ENCODE measurements at places on chromosomes 11 and 22. TPM values are rescaled to one million over a fixed set of nuclear protein-coding genes. Genes with fewer than 3 reads are reported as not detected.

DNA sequence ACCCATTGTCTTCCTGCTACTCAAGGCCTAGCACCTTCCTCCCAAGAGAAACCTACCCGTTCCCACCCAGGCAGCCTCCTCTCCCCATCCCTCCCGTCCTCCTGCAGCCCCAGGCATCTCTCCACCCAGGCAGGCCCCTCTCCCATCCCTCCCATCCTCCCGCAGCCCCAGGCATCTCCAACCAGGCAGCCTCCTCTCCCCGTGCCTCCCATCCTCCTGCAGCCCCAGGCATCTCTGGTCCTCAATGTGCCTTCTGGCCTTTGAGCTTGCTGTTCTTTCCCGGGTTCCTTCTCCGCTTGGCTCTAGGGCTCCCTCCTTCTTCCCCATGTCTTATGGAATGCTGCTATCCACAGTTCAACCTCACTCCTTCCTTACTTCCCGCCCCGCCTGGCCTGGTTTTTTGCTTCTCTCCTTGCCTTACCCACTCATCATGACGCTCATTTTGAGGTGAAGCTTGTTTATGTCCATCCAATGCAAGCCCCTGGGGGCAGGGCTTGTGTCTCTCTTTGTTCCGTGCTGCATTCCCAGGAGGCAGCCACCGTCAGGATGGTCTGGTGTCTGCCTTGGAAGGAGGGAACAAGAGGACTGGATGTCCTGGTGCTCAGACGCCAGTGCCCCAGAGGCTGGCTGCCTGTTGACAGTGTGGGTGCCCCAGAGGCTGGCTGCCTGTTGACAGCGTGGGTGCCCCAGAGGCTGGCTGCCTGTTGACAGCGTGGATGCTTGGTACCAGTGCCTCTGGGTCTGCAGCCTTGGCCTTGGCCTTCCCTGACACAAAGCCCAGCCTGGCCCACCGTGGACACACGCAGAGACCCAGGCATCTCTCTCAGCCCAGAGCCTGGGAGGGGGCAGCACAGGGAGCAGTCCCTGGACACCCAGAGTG lies 815.7 kb downstream of the BRD1 start:
- peak; percentile 66 for DNase-seq

GRCh38 chr22:26172389-26172990 lies 3.2 kb downstream of the SEZ6L start:
- DNase-seq: no peak

Gene KREMEN1
- 13.7 TPM for total RNA-seq

Gene KIF18A
- 1.7 TPM for total RNA-seq

Gene SLC15A3
- 27.4 TPM for total RNA-seq

Gene PTPN5
- 2.7 TPM for total RNA-seq

GRCh38 chr11:12453243-12453642 lies 75.9 kb downstream of the PARVA start:
- no peak for DNase-seq

DNA sequence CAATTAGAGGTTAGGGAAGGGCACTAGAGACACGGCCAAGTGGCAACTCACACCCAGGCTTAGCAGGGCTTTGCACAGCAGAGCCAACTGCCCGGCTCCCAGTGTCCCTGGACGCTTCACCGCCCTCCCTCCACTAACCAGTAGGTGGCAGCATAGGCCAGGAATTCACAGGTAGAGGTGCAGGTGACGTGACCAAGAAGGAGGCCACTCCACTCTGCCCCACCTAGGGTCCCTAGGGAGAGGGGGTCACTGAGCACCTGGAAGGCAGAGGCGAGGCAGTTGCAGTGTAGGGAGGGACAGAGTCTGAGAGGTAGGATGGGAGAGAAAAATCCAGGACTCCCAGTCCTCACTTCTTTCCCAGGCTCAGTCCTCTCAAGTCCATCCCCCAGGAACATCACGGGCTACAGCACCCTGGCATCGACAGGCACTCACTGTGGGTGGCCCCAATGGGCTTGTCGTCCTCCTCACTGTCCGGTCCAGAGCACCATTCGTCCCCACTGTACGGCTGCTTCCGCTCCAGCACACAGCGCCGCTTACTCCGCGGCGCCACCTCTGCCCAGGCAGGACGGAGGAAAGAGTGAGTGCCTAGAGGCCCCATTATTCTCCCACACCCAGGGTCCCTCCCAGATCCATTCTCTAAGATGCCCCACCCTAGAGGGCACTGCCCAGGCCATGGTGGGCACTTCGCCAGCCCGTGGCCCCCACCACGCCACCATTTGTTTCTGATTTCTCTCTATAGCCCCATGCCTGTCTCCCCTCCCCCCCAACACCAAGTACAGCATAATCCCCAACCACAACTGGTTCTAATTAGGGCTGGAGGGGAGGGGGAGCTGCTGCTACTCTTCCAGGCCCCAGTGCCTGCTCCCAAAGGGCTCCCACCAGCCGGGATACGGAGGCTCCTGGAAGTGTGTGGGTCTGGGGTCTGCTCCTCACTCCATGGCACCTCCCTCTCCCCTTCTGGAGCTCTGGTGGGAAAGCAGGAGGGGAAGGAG lies 18.4 kb downstream of the BCL9L start:
- peak; percentile 93 for DNase-seq

Gene MPZL2
- total RNA-seq: 53.3 TPM

GRCh38 chr22:33240888-33241475 lies 182.8 kb upstream of the SYN3 start:
- no peak for DNase-seq

DNA sequence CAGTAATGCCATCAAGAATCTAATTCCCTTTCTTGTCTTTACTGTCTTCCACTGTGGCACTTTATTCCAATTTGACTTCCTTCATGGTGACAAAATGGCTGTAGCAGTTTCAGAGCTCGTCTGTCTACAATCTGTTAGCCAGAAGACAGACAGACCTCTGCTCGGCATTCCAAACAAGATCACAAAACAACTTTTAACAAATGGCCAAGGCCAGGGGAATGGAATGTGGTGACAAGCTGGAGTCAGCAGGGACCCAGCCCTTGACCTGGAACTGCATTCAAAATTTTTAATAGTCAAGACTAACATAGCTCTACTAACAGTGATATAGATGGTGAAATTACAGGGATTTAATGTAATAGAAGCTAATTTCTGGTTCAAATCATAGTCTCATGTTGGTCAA lies 637.2 kb downstream of the ETS1 start:
- no peak for DNase-seq

DNA sequence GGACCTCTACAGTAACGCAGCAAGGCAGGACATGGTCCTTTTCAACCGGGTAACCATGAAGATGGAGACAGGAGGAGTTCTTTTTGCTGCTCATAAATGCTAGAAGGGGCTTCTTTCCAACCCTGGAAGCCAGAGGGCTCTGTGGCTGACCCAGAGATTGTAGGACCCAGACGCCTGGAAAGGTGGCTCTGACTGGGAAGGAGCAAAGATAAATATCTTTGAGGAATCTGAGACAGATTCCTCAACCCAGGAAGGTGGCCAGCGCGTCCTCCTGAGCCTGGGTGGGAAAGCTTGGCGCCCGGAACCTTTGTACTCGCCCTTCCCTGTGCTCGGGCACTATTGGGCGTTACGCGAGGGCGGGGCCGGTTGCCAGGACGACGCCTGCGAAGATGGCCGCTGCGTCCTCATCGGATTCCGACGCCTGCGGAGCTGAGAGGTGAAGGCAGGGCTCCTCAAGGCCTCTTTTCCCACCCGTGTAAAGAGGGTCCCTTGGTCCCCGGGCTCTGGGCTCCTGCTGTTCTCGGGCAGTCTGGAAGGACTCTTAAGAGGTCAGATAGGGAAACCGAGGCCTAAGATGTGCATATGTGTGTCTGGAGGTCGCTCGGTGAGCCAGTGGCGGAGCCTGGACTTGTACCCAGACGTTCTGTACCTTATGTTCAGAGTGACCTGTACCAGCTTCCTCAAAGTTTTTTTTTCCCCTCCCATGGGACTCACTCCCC lies at the start of gene BBS1:
Gene BBS1 (plus strand): TSS at position 365 of the 719 bp plus-strand sequence. CDS start 25 bp downstream, at position 390.
- DNase-seq: peak; percentile 97

DNA sequence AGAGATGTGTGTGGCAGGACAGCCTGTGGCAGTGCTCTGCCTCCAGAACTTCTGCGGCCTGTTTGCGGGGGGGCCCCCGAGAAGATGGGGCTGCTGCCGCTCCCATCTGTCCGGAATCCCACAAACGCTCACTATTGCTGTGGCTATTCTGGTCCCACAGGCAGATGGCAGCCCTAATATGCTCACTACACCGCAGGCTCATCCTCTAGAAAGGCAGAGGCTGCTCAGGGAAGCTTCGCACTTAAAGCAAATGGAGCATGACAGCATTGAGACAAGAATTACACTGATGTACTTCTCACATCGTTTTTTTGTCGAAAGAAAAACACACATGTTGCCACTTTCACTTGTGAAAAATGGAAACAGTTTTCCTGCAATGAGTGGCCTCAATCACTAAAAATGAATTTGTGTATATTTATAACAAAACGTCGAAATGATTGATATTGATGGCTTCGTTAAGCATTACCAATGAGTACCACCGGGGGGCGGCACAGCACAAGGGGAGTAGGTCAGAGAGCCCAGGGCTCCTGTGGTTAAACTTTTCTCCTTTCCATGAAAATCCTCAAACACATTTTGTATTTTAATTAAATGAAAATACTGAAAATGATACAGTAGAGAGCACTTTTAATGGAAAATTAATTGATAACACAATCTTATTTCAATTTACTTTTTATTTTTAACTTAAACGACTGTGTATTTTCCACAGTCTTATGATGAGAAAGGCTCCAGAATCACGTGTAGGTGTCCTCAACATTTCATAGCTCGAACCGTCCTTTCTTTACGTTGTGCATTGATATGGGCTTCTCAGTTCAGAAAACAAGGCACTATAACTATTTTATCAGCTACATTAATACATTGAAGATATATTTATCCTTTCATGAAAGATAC lies 69.1 kb downstream of the CTTN start:
- DNase-seq: peak; percentile 82

Gene PNPLA3
- not detected for total RNA-seq

Gene SHANK2
- 0.51 TPM for total RNA-seq

DNA sequence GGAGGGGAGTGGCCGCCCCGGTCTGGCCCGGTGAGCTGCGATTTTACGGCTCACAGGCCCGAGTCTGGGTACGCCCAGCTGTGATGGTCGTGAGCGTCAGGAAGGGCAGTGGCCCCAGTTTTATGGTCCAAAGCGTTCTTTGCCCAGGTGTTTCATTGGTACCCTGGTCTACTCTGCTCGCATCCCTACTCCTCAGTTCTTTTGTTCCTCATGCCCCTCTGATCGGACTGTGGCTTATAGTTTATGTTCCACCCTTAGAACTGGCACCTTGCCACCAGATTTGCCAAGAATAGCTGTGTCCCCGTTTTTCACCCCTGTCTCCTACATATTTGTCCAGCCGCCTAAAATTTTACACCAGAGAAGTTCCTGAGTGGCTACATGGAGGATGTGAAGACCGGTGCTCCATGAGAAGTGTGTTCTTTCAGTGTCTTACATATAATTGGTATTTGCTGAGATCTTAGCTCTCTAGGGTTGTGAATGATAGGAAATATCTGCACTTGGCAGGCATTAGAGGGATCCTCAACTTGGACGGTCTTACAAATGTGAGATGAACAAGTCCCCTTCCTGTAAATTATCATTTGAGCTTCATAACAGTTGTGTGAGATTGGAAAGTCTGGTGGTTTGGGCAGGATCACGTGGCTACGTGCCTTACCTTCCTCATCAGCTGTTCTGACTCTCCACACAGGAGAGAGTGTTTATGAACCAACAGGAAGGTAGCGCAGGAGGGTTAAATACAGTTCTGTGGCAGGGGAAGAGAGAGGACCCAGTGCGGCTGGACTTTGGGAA lies 1.1 kb downstream of the PANX1 start:
- no peak for DNase-seq

Gene ANKK1
- 0.23 TPM for total RNA-seq

- no peak for DNase-seq
Observed at GRCh38 chr11:103358251-103358650, 249.0 kb downstream of the DYNC2H1 start.

Gene RAB39A
- 2.5 TPM for total RNA-seq

GRCh38 chr22:48893288-48894063 lies 934.2 kb downstream of the BRD1 start:
- peak; percentile 40 for DNase-seq

Gene NXPE1
- total RNA-seq: not detected

Gene HEPN1
- not detected for total RNA-seq

DNA sequence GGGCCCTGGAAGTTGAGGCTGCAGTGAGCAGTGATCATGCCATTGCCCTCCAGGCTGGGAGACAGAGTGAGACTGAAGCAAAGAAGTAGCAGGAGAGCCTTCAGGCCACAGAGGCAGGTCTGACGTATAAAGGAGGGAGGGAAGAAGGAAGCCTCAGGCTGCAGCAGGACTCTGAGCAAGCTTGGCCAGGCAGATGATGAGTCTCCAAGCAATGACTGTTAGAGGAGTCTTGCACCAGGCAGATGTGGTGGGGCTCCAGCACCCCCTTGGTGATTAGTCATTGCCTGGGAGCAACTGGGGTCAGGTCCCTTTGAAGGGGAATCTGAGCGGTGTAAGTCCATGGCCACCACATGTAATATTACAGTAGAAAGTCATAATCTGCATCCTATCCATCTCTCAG lies 36.6 kb upstream of the NFAM1 start:
- DNase-seq: no peak

DNA sequence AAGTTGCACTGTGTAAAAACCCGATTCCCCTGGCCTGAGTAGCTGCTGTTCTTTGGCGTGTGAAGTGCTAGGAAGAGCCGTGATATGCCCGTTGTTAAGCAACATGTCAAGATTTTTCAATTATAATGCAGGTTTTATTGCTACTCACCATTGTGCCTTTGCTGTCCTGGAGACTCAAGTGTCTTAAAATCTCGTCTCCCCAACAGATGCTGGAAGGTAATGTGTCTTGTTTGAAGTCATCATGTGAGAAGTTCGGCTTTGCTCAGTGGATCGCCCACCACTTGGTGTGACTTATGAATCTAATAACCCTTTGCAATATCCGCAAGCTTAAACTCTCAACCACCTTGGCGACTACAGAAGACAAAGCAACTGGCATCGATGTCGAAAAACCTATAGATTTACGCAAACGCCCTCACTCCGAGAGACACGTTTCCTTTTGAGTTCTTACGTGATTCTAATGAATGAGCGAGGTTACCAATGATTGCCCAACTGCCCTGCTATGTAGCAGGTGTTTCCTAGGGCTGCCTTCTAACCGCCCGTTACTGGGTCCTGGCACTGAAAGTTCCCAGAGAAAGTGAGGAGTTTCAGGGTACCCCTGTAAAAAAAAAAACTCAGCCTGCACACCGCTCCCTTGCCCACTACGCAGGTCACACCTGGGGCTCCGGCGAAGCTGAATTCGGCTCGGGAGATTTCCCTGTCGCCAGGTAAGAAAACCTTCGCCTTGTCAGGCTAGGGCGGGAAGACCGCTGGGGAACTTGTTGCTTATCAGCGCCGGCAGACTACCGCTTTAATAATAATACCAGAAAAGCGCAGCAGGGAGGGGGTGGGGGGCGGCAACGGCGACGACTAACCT lies 21.2 kb upstream of the BDNF start:
- DNase-seq: no peak

Gene DBX1
- not detected for total RNA-seq

- no peak for DNase-seq
Observed at GRCh38 chr11:133386262-133386661, 146.0 kb downstream of the OPCML start.

DNA sequence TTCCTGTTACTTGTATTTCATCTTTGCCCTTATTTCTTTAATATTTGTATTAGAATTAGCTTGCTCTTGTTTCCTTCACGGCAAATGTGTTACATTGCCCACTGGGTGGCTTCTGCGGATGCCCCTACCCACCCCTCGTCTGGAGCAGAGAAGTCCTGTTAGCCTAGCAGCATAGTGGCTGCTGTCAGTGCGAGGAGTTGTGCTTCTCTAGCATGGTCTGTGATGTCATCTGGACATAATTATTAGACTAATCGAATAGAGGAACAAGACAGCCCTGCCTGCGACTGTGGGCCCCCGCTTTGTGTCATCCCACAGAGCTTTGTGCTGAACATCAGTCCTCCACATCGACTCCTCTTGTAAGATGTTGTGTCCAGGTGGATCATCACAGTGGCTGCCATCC lies 74.5 kb downstream of the PPP6R3 start:
- DNase-seq: no peak

Gene OR10D3
- not detected for total RNA-seq

All from posterior vena cava (tissue), 2 donors.